Esophagus squamous epithelium (tissue), 5 donors: ENCODE measurements at places on chromosomes 2 and 18. TPM values are rescaled to one million over a fixed set of nuclear protein-coding genes. Genes with fewer than 3 reads are reported as not detected.

The BOLL gene
- not detected for total RNA-seq

The GAREM2 gene
- total RNA-seq, result 1.5 TPM

The ARMC9 gene
- total RNA-seq, result 3.0 TPM

The NOSTRIN gene
- total RNA-seq, result 7.0 TPM

DNA sequence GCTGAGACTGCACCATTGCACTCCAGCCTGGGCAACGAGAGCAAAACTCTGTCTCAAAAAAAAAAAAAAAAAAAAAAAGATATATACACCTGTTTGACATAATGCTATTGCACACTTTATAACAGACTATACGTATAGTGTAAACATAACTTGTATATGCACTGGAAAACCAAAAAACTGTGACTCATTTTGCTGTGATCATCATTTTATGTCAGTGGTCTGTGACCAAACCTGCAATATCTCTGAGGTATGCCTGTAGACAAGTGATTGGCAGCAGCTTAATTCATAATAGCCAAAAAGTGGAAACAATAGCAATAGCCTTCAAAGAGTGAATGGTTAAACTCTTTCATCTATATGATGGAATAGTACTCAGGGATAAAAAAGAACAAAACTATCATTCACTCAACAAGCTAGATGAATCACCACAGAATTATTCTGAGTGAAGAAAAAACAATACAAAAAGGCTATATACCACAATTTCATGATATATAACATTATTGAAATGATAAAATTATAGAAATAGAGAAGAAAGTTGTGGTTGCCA is 6.1 kb downstream of the C2orf76 start:
- DNase-seq, result no peak
- no peaks in the 10 kb centered on the region for H3K27me3 ChIP-seq
- no peak overlapping the region for H3K27ac ChIP-seq
- H3K36me3 ChIP-seq, result no peaks in the 10 kb centered on the region
- no peak overlapping the region for H3K4me3 ChIP-seq
- peaks cover 5% of the 10 kb centered on the region for H3K4me1 ChIP-seq

- no peaks in the 10 kb centered on the region for H3K36me3 ChIP-seq
- no peaks in the 10 kb centered on the region for H3K4me1 ChIP-seq
- peaks cover 15% of the 10 kb centered on the region for H3K27me3 ChIP-seq
- no peak overlapping the region for H3K27ac ChIP-seq
- no peak for DNase-seq
These were observed 106.1 kb upstream of the ALKAL2 start for GRCh38 chr2:393711-394696.

GRCh38 chr2:32611366-32611765 is 16.5 kb upstream of the TTC27 start:
- H3K4me3 ChIP-seq, result no peak overlapping the region
- no peak overlapping the region for H3K27ac ChIP-seq
- no peak for DNase-seq
- no peaks in the 10 kb centered on the region for H3K27me3 ChIP-seq
- H3K36me3 ChIP-seq, result peaks cover 4% of the 10 kb centered on the region

- no peak overlapping the region for H3K4me3 ChIP-seq
- H3K36me3 ChIP-seq, result no peaks in the 10 kb centered on the region
- no peaks in the 10 kb centered on the region for H3K4me1 ChIP-seq
- no peaks in the 10 kb centered on the region for H3K27me3 ChIP-seq
These were observed 630.9 kb upstream of the FAM98A start for GRCh38 chr2:34229998-34230397.

- no peak for DNase-seq
- no peaks in the 10 kb centered on the region for H3K36me3 ChIP-seq
- H3K27ac ChIP-seq, result peak overlapping the region; percentile 11
- H3K4me1 ChIP-seq, result peaks cover 40% of the 10 kb centered on the region
These were observed 2114.1 kb upstream of the PIK3C3 start for GRCh38 chr18:39840856-39841481.

GRCh38 chr2:17416884-17417391 is 101.3 kb downstream of the RAD51AP2 start:
- H3K36me3 ChIP-seq, result no peaks in the 10 kb centered on the region
- no peaks in the 10 kb centered on the region for H3K27me3 ChIP-seq
- H3K27ac ChIP-seq, result peak overlapping the region; percentile 1
- DNase-seq, result no peak
- H3K4me1 ChIP-seq, result no peaks in the 10 kb centered on the region

- H3K4me3 ChIP-seq, result no peak overlapping the region
- no peaks in the 10 kb centered on the region for H3K27me3 ChIP-seq
- H3K27ac ChIP-seq, result peak overlapping the region; percentile 79
- H3K4me1 ChIP-seq, result peaks cover 36% of the 10 kb centered on the region
- no peaks in the 10 kb centered on the region for H3K36me3 ChIP-seq
These were observed 86.6 kb downstream of the ANTXR1 start for GRCh38 chr2:69099541-69099940.

- H3K4me1 ChIP-seq, result no peaks in the 10 kb centered on the region
- H3K27me3 ChIP-seq, result no peaks in the 10 kb centered on the region
- no peak for DNase-seq
- H3K36me3 ChIP-seq, result no peaks in the 10 kb centered on the region
These were observed 6.6 kb upstream of the OXER1 start for GRCh38 chr2:42770288-42771131.

GRCh38 chr2:118133916-118134315 is 45.6 kb downstream of the INSIG2 start:
- H3K4me3 ChIP-seq, result no peak overlapping the region
- no peak overlapping the region for H3K27ac ChIP-seq
- no peaks in the 10 kb centered on the region for H3K36me3 ChIP-seq
- DNase-seq, result no peak
- H3K4me1 ChIP-seq, result no peaks in the 10 kb centered on the region

DNA sequence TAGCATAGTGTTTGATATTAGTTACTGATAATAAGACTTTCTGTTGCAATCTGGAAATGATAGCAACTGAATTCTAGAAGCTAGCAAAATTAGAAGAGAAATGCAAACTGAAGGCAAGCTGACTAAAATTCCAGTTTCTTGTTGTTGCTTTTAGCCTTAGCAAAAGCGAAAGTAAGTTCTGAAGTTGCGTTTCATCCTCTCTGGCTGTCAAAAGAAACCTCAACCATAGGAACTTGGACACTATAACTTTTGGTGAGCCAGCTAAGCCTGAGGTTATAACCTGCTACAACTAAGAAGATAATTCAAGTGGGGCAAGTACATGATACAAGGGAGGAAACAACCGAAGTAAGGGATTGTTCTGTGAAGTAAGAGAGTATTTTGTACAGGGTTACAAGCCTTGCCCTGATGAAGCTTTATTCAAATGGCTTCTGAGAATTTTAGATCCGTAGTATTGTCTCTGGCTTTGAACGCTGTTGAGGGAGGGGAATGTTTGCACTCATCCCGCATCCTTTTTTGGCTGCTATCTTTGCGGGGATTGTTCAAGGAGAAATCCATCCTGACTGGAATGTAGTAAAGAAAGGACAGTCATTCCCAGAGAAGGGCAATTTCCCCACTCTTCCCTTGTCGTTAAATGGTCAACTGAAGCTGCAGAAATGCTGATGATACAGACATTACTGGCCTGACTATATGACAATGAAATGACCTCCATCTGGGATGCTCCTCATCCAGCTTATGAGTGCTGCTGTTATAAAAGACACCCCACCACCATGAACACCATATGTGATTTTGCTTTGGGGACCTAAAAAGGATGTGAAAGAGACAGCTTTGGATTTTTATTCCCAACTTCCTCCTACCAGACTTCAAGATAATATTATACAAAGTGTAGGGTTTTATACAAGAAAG is 7.0 kb upstream of the TMX3 start:
- H3K27me3 ChIP-seq, result no peaks in the 10 kb centered on the region
- no peak for DNase-seq
- peak overlapping the region; percentile 66 for H3K27ac ChIP-seq
- peak overlapping the region; percentile 55 for H3K4me3 ChIP-seq

DNA sequence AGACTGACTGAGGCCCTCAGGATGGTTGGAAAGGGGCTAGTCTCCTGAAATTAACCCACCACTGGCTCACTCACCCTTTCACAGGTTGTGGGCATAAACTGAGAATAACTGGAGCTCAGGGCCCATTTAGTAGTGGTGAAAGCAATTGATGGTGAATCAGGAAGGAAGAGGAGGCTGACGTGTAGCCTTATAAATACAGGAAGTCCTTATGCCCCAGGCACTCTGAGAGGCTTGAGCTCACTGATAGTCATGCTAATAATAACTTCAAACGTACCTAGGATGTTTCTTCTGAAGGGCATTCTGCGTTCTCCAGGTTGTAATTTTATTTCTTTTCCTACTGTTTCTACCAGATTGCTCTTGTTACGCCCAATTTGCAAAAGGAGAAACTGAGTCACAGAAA is 328.4 kb downstream of the CLIP4 start:
- no peaks in the 10 kb centered on the region for H3K36me3 ChIP-seq
- H3K4me1 ChIP-seq, result no peaks in the 10 kb centered on the region
- H3K27me3 ChIP-seq, result no peaks in the 10 kb centered on the region
- no peak for DNase-seq

- no peak overlapping the region for H3K27ac ChIP-seq
- no peak for DNase-seq
- no peaks in the 10 kb centered on the region for H3K27me3 ChIP-seq
- no peaks in the 10 kb centered on the region for H3K36me3 ChIP-seq
These were observed 195.7 kb downstream of the SMAD7 start for GRCh38 chr18:48754993-48755473.

DNA sequence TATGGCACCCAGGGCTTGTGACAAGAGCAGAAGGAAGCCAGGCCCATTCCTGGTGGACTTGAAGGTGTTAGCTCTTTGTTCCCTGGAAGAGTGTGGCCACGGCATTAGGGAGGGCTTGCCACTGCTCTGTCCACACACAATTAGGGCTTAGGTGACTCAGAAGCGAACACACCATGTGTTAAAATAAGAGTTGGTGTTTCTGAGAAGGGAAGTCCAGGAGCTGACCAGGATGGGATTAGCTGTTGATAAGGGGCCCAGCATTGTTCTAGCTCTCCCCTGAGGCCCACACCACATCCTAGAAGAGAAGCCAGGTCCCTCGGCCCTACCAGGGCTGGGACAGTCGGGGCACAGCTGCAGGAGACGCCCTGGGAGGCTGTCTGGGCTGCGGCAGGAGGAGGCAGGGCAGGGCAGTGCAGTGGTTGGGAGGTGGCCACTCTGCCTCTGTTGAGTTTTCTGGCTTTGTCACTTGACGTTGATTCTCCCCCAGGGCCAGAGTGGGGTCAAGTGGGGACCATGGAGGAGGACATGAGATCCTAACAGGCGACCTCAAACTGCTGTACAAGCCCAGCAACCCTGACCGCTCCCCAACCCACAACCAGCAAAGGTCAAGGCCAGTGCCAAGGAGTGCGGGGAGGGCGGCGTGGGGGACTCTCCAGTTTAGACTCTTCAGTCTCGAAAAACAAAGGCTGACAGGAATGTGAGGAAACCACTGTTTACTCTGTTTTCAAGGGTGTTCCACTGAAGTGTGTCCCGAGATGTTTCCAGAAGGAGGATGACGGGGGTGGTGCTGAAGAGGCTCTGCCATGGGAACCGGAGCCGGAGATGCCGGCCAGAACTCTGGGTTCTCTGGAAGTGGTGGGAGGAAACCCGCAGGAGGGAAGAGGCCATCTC is 16.8 kb downstream of the GNLY start:
- H3K4me1 ChIP-seq, result peaks cover 21% of the 10 kb centered on the region
- no peak overlapping the region for H3K4me3 ChIP-seq
- H3K27ac ChIP-seq, result peak overlapping the region; percentile 80
- no peak for DNase-seq

DNA sequence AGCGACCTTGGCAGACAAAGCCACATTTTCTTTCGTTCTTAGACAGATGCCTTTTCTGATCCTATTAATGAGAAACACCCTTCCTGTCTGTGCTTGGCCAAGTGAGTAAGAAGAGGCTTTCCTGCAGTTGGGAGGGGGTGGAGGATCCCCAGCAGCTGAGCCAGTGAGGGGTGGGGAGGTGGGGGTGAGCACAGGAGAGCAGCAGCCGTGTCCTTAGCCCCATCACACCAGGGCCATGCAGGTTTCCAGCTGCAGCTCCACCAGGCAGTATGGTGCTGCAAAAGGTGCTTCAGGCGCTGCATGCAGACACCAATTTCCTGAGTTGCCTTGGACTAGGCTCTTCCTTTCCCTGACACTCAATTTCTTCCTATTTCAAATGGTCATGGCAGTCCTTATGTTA is 123.3 kb upstream of the SIX2 start:
- no peak overlapping the region for H3K27ac ChIP-seq
- H3K36me3 ChIP-seq, result no peaks in the 10 kb centered on the region
- H3K4me3 ChIP-seq, result no peak overlapping the region
- no peak for DNase-seq
- H3K4me1 ChIP-seq, result no peaks in the 10 kb centered on the region

DNA sequence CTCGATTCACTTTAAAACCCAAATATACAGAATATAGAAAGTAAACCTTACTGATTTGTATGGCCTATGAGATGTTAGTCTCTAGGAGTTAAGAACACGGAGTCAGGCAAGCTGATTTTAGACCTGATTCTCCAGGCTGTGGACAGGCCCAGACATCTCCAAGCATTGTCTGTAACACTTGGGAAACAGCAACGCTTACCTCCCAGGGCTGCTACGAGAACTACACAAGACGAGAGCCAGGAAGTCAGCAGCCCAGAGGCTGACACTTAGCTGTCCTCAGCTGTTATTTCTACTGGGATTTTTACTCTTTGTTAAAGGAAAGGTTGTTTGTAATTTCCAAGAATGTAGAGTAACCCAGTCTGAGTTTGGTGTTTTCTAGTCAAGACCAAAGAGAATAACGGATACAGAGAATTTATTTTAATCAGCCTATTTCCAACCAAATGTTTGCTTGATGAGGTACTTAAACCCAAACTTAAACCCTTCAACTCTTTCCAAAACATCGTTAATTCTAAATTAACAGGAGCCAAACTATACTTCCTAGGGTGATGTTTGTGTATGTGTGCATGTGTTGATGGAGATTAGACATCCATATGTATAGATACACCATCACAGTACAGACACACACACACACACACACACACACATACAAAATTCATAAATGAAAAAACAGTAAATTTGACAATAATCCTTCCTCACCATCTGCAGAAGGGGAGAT is 123.4 kb downstream of the LAMA1 start:
- no peak overlapping the region for H3K4me3 ChIP-seq
- DNase-seq, result no peak
- peak overlapping the region; percentile 11 for H3K27ac ChIP-seq
- peaks cover 4% of the 10 kb centered on the region for H3K4me1 ChIP-seq

- H3K36me3 ChIP-seq, result no peaks in the 10 kb centered on the region
- DNase-seq, result no peak
- H3K4me3 ChIP-seq, result peak overlapping the region; percentile 81
These were observed 89.9 kb upstream of the STON1 start for GRCh38 chr2:48440103-48440390.

GRCh38 chr2:199441759-199442158 is 16.0 kb downstream of the SATB2 start:
- H3K27ac ChIP-seq, result no peak overlapping the region
- peaks cover 2% of the 10 kb centered on the region for H3K27me3 ChIP-seq
- no peak overlapping the region for H3K4me3 ChIP-seq
- H3K36me3 ChIP-seq, result no peaks in the 10 kb centered on the region

GRCh38 chr2:228066126-228066798 is 115.2 kb downstream of the SPHKAP start:
- no peaks in the 10 kb centered on the region for H3K36me3 ChIP-seq
- DNase-seq, result no peak
- H3K4me3 ChIP-seq, result no peak overlapping the region
- H3K4me1 ChIP-seq, result no peaks in the 10 kb centered on the region

- H3K27me3 ChIP-seq, result no peaks in the 10 kb centered on the region
- no peaks in the 10 kb centered on the region for H3K4me1 ChIP-seq
- DNase-seq, result no peak
- no peak overlapping the region for H3K4me3 ChIP-seq
- no peaks in the 10 kb centered on the region for H3K36me3 ChIP-seq
These were observed 43.2 kb upstream of the FHL2 start for GRCh38 chr2:105442056-105442455.

- DNase-seq, result no peak
- H3K27ac ChIP-seq, result peak overlapping the region; percentile 89
- H3K4me1 ChIP-seq, result peaks cover 6% of the 10 kb centered on the region
- H3K27me3 ChIP-seq, result no peaks in the 10 kb centered on the region
- no peaks in the 10 kb centered on the region for H3K36me3 ChIP-seq
- H3K4me3 ChIP-seq, result no peak overlapping the region
These were observed 1.7 kb downstream of the ARHGAP28 start for GRCh38 chr18:6731222-6731596.
